ENCODE measurements at places on chromosomes 11 and 22. TPM values are rescaled to one million over a fixed set of nuclear protein-coding genes. Genes with fewer than 3 reads are reported as not detected.

DNA sequence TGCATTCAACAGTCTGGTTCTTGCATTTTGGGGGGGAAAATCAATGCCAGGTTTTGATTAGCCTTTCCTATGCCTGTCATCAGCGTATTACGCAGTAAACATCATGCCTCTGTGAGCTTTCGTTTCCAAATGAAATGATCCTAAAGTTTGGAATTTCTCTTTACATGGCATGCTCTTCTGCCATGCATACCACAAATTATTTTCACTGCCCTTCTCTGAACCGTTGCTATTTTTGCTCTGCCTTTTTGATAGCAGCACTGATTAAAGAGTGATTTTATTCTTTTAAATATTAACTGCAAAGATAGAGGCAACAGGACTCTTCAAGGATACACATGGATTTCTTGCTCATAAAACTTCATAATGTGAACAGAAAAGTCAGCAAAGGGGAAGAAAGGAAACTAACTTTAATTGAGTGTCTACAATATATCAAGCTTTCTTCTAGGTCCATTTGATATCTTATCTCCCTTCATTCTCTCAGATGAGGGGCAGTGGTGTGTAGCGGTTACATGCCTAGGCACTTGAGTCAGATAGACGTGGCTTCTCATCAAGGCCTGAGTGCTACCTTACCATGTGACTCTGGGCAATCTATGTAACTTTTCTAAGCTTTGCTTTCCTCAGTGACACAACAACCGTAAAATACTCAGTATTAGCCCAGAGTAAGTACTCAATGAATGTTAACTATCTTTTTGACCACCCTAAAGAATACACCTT is 25.0 kb upstream of the FZD4 start:
- no peak for DNase-seq
- H3K27me3 ChIP-seq: no peaks in the 10 kb centered on the region
- no peaks in the 10 kb centered on the region for H3K36me3 ChIP-seq
- peaks cover 13% of the 10 kb centered on the region for H3K4me1 ChIP-seq
- H3K4me3 ChIP-seq: no peak overlapping the region
- H3K27ac ChIP-seq: no peak overlapping the region

DNA sequence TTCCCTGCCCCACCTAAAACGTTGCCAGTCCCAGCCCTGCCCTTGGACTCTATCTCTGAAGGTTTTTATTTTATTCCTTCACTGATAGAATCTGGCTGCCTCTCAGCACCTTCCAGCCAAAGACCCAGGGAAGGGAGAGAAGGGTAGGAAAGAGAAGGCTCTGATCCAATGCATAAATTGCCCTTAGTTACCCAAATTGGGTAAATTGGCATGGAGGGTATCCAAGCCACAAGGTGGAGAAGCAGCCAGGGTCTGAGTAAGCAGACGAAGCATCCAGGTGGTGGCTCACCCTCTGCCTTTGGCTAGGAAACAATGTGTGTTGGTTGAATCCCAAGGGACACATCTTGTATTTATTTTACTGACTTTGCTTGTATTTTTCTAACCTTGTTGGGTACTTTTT is 89.0 kb downstream of the FEZ1 start:
- no peaks in the 10 kb centered on the region for H3K36me3 ChIP-seq
- H3K27ac ChIP-seq: no peak overlapping the region
- H3K4me3 ChIP-seq: no peak overlapping the region
- peaks cover 3% of the 10 kb centered on the region for H3K4me1 ChIP-seq
- peaks cover 5% of the 10 kb centered on the region for H3K27me3 ChIP-seq
- no peak for DNase-seq

GGTLC3 gene
- total RNA-seq: 7.2 TPM

- H3K36me3 ChIP-seq: peaks cover 19% of the 10 kb centered on the region
- no peak overlapping the region for H3K4me3 ChIP-seq
- DNase-seq: no peak
- H3K27ac ChIP-seq: no peak overlapping the region
- H3K4me1 ChIP-seq: peaks cover 3% of the 10 kb centered on the region
Observed at GRCh38 chr22:26713823-26714449, 56.5 kb downstream of the MIAT start.

- no peak overlapping the region for H3K27ac ChIP-seq
- H3K27me3 ChIP-seq: no peaks in the 10 kb centered on the region
- H3K4me1 ChIP-seq: peaks cover 5% of the 10 kb centered on the region
- no peak overlapping the region for H3K4me3 ChIP-seq
Observed at GRCh38 chr22:18088825-18089568, 11.2 kb downstream of the PEX26 start.

DNA sequence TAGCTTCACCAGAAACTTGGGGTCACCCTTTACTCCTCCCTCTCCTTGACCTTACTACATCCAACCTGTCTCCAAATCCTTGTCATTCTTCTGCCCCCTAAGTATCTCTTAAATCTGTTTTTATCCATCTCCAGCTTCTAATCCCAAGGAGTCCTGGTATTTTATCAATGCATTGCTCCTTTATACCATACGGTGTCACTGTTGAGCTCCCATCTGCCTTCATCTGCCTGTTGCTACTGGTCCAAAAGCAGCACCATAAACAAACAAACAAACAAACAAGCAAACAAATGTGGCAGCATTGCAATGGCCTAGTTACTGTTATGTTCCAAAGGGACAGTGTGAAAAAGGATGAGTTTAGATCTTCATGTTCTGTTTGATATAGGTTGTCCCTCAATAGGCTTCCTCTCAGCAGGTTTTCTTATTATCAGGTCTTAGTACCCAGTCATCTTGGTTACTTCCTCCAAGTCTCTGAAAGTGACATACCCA is 34.2 kb downstream of the DNHD1 start:
- no peak overlapping the region for H3K4me3 ChIP-seq
- DNase-seq: no peak
- H3K4me1 ChIP-seq: no peaks in the 10 kb centered on the region
- H3K36me3 ChIP-seq: peaks cover 12% of the 10 kb centered on the region
- H3K27me3 ChIP-seq: no peaks in the 10 kb centered on the region

GRCh38 chr22:19873138-19873959 is 18.7 kb upstream of the GNB1L start:
- H3K27ac ChIP-seq: no peak overlapping the region
- peaks cover 27% of the 10 kb centered on the region for H3K4me1 ChIP-seq
- DNase-seq: peak; percentile 19

DNA sequence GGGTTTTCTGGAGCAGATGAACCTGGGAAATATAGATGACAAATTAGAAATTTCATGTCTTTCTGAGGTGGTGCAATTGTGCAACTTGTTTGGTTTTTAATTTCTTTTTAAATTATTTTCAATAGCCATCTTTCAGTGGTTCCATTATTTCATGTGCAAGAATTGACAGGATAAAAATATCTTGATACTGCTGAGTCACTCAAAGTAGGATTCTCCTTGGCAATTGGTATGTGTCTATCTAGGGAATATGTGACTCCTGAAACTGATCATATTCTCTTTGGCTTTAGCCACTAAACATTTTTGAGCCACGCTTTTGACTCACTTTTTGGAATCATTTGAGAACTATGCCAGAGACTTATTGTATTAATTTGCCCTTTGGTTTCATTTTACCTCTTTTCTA is 331.5 kb downstream of the KCNA4 start:
- no peak overlapping the region for H3K27ac ChIP-seq
- no peaks in the 10 kb centered on the region for H3K27me3 ChIP-seq
- no peaks in the 10 kb centered on the region for H3K4me1 ChIP-seq
- no peaks in the 10 kb centered on the region for H3K36me3 ChIP-seq

DNA sequence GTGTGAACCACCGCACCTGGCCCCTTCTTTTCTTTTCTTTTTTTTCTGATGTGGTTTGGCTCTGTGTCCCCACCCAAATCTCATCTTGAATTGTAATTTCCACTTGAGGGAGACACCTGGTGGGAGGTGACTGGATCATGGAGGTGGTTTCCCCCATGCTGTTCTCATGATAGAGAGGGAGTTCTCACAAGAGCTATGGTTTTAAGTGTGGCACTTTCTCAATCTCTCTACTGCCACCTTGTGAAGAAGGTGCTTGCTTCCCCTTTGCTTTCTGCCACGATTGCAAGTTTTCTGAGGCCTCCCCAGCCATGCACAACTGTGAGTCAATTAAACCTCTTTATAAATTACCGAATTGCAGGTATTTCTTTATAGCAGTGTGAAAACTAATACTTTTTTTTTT is 4.9 kb upstream of the TCN2 start:
- H3K4me1 ChIP-seq: peaks cover 19% of the 10 kb centered on the region
- no peaks in the 10 kb centered on the region for H3K27me3 ChIP-seq
- no peaks in the 10 kb centered on the region for H3K36me3 ChIP-seq
- no peak overlapping the region for H3K4me3 ChIP-seq
- DNase-seq: no peak

DNA sequence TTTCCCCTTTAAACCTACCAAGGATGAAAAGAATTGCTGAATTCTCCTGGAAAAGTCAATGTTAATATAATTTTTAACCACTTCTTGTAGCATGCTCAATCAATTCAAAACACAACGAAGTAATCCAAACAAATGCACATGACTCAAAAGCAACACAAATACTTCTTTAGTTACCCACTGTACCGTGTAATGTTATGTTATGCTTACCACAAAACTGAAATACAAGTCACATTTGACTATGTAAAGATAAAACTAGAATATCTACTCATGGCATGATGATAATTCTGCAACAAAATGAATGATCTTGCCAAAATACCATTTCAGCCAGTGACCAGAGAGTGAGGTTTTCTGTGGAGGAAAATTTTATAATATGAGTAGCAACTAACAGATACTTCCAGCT is 587.0 kb downstream of the DLG2 start:
- no peaks in the 10 kb centered on the region for H3K4me1 ChIP-seq
- H3K4me3 ChIP-seq: no peak overlapping the region

GRCh38 chr11:69691463-69691862 is 12.4 kb downstream of the FGF19 start:
- no peak overlapping the region for H3K4me3 ChIP-seq
- no peaks in the 10 kb centered on the region for H3K4me1 ChIP-seq
- H3K36me3 ChIP-seq: no peaks in the 10 kb centered on the region
- no peak overlapping the region for H3K27ac ChIP-seq
- H3K27me3 ChIP-seq: no peaks in the 10 kb centered on the region
- no peak for DNase-seq

DNA sequence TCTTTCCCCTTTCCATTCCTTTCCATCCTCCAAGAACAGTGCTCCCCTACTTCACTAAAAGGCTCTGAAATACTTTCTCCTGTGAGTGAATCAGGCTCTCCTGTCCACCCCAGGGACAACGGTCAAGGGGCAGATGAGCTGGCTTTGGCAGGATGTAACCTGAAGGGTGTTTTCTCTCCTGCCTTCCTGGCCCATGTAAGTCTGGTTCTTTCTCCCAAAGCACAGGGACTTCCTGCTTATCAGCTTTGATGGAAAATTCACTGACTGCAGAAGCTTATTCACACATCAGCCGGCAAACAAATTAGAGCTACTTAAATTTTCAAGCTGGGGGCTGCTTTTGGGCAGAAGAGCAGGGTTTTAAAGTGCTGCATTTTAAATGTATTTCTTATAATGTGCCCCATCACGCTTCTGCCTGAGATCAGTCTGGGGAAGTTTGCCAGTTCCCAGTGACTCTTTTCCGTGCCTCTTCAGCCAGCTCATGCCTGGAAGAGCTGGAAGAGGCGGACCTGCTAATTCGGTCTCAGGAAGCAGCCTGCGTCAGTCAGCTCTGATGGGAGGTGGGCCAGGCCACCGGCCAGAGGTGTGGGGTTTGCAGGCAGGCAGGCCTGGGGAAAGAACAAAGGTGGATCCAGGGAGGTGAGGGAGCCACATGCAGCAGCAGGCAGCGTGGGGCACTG is 140.4 kb upstream of the TBCEL start:
- no peak overlapping the region for H3K4me3 ChIP-seq
- H3K27ac ChIP-seq: no peak overlapping the region
- no peaks in the 10 kb centered on the region for H3K4me1 ChIP-seq
- DNase-seq: no peak
- no peaks in the 10 kb centered on the region for H3K36me3 ChIP-seq

CASP1 gene
- 26.1 TPM for total RNA-seq

ELMOD1 gene
- 0.40 TPM for total RNA-seq

GGT5 gene
- 47.4 TPM for total RNA-seq

REXO2 gene
- 41.8 TPM for total RNA-seq

JHY gene
- total RNA-seq: 5.5 TPM

GRCh38 chr11:113393501-113393985 is 6.0 kb downstream of the ANKK1 start:
- H3K4me3 ChIP-seq: no peak overlapping the region
- H3K27me3 ChIP-seq: no peaks in the 10 kb centered on the region
- no peaks in the 10 kb centered on the region for H3K36me3 ChIP-seq
- H3K4me1 ChIP-seq: no peaks in the 10 kb centered on the region
- H3K27ac ChIP-seq: no peak overlapping the region

DNA sequence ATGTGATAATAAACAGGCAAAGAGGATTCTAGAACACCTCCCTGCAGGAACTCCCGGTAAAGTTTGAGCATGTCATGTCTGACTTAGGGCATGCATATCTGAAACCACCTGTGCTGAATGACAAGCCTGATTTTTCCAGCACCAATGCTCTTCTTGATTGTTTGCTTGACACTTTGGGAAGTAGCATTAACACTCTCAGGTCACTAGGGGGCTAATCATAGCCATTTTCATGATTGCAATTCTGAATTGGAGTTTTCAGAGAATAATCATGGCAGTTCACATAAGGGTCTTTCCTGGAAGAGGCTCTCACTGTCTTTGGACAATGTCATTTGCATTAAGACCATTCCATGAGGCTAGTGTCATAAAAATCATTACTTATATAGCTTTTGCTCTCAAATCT is 234.4 kb upstream of the MTNR1B start:
- H3K27me3 ChIP-seq: no peaks in the 10 kb centered on the region
- H3K36me3 ChIP-seq: no peaks in the 10 kb centered on the region

GGT1 gene
- total RNA-seq: 220 TPM

DNA sequence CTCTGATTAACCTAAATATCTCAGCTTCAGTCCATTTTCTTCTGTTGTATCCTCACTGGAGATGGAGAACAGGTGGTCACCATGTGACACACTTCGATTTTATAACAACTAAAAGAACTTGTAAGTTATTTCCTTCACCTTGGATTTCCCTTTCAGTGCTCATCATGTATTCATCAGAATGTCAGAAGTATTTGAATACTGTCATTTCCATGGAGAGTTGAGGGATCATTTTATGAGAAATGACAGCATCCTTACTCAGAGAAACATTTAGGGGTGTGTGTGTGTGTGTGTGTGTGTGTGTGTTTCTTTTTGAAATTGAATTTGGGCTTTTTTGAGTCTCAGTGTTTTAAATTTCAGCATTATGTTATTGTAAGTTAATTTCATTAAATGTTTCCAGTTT is 205.8 kb downstream of the ARHGAP42 start:
- DNase-seq: no peak
- no peak overlapping the region for H3K4me3 ChIP-seq
- no peaks in the 10 kb centered on the region for H3K36me3 ChIP-seq
- no peaks in the 10 kb centered on the region for H3K27me3 ChIP-seq
- H3K4me1 ChIP-seq: no peaks in the 10 kb centered on the region

MS4A15 gene
- 130 TPM for total RNA-seq

DNA sequence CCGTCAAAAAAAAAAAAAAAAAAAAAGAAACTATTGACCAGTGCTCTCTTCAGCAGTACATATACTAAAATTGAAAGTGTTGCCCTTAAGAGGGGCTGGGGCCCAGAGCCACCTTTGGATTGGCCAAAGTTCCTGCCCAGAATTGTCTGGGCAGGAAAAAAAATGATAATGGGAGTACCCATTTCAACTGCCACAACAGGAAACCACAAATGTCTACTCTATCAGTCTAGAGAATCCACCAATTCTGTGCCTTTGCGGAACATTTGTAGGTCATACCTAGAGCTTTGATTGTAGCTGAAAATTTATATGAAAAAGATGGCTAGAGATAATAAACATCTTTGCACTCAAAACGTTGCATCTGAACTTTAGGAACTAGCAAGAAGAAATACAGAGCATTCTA is 69.4 kb downstream of the FAM76B start:
- H3K4me3 ChIP-seq: no peak overlapping the region
- no peak overlapping the region for H3K27ac ChIP-seq
- no peaks in the 10 kb centered on the region for H3K27me3 ChIP-seq
- H3K36me3 ChIP-seq: no peaks in the 10 kb centered on the region

Data from upper lobe of left lung (tissue), 6 donors.